ENCODE measurements at places on chromosomes 5 and 9.
A peak's percentile ranks its signal among the peaks of the same experiment; 100 is the strongest.

DNA sequence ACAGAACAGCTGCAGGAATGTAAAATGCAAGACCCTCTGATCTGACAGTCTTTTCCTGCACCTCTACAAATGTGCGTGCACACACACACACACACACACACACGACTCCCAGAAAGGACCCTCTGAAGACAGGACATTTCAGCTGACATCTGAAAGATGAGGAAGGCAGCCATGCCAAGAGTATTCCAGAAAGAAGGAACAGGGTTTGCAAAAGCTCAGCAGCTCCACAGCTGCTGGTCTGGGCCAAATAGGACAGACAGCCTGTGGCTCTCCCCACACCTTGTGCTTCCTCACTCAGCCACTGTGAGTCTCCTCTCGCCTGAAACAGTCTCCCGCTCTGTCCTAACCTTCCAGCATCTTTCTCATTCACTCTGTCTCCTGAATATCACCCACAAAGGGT is 189.0 kb downstream of the PALM2AKAP2 start:
- DNase-seq = no peak

- DNase-seq = no peak
Observed at GRCh38 chr9:36764364-36765076, 191.8 kb downstream of the MELK start.

DNA sequence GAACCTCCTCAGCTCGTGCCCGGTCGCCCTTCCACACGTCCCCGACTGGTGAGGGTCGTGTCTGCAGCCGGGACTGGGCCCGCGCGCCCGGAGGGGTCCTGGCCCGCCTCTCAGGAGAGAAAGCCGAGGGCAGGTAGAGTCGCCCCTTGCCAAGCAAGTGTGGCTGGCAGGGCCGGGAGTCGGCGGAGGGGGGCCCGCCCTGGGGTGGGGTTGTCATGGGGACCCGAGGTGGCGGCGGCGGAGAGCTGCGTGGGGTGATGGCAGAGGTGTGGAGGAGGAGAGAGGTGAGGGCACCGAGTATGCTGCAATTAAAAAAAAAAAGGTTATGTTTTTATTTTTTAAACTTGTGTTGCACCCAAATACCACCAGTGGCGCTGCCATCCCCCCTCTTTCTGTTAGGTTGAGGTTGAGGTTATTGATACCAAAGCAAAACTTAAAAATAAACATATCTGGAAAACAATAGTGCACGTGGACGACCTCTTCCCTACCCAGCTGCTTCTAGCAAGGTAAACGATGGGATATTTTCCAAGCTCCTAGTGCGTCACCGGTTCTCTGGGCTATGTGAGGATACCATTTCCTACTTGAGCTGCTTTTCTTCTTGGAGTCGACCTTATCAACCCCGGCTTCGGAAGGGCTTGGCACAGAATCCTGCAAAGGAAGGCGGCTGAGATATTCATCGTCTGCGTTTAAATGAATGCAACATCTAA is 660 bp downstream of the SCAMP1 start:
- DNase-seq = peak; percentile 29

GRCh38 chr9:134320868-134321471 is 5.3 kb upstream of the RXRA start:
- DNase-seq = no peak

DNA sequence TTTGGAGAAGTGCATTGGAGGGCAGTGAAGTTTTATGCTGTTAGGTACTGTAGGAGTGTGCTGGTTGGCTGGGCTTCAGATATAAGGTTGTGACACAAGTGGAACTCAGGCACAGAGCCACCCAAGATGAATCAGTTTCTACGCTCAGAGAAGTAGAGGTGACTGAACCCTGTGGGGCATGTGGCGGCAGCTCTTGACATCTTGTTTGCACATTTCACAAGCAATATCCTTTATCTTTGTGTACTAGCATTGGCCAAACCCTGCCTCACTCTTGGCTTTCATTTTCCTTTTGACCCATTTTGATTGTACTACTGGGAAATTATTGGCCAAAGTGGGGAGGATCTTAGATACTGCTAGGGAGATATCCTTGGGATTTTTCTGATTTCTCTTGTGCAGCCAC is 110.0 kb downstream of the PSAT1 start:
- no peak for DNase-seq

Measured in stimulated activated CD8-positive, alpha-beta memory T cell treated with anti-CD3 and anti-CD28 coated beads, Interleukin-4, amount 100 ng/mL, for 1 hour (primary cell).